ENCODE measurements at places on chromosomes 2 and 18.

DNA sequence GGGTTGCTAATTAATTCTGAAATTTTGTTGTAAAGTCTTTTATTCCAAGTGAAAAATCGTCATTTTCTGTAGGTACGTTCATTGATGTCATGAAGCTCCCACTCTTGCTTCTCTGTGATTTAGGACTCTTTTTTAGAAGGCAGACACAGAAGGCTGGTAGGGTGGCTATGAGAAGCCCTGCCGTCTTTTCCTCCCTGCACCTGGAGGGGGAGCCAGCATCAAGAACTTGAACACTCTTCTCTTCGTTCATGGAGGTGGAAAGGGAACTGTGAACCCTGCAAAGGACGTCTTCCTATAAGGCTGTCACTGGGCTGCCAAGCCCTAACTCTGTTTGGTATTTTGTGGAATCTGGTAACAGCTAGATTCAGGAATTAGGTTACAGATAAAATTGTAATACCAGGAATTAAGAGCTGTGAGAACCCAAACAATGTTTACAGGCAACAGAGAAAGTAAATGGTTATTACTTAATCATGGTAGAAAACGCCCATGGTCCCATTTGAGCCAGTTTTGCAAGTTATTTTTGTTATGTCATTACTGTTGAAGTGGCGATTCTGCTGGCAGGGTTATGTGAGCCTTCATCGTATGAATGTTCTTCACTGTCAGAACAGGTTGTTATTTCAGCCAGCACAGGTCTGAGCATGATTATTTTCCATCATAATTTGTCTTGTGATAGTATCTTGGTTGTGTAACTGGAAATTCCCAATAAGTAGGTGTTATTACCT, 112.2 kb downstream of the OSBPL6 start:
- no peak for DNase-seq

- no peak for DNase-seq
Observed at GRCh38 chr18:76345901-76346300, 149.1 kb downstream of the ZNF516 start.

- no peak for DNase-seq
Observed at GRCh38 chr2:112034924-112035323, 20.1 kb upstream of the TMEM87B start.

DNA sequence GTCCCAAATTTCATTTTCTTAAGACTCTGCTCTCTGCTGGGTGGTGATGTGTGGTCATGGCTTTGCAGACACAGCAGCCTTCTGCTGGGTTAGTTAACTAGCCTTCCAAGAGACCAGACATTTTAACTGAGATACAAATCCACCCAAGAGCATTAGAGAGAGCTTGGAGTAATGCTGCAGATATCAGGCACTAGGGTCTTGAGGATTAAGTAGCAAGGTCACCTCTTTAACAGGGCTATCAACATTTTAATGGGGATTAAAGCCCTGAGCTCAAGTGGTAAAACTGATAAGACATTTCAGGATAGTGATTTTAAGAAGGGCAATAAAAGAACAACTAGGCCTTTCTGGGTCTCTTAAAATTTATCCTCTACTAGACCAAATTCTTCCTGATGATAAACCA, 461.2 kb downstream of the MEIS1 start:
- DNase-seq: no peak

GRCh38 chr18:12307701-12308385, at the start of gene TUBB6:
TSS of gene TUBB6 (plus strand) at chr18:12308241. CDS start at chr18:12308293, 52 bp downstream.
- DNase-seq: no peak

- DNase-seq: no peak
Observed at GRCh38 chr18:42074704-42075103, 119.7 kb downstream of the PIK3C3 start.

- no peak for DNase-seq
Observed at GRCh38 chr2:105309147-105309545, 20.4 kb downstream of the TGFBRAP1 start.

DNA sequence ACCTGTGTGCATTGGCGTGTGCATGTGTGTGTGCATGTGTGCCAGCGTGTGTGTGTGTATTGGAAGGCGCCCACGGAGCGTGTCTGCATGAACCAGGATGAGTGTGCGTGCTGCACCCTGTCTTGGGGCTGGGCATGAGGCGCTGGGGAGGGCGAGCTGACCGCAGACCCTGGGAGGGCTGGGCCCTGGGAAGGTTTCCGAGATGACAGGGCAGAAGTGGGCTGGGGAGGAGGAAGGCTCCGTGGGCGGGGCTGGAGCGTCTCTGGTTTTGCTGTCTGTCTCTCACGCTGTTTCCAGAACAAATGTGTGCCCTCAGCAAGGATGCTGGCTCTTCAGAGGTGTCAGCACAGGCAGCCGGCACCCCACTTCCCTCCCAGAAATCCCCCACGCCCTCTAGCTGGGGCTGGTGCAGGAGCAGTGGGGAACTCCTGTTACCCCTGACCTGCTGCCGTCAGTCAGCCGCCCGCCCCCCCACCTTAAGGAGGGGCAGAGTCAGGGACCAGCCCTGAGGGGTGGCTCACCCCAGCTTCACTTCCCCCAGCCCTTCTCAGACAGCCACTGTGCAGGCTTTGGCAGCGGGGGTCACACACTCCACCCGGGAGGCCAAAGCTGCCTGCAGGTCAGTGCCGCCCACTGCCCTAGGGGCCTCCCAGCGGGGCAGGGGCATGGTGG, at the start of gene GPR35:
GPR35 (plus strand) TSS at position 531 of the 672 bp plus-strand sequence. CDS start 4,473 bp downstream, outside the sequence.
- peak; percentile 77 for DNase-seq

DNA sequence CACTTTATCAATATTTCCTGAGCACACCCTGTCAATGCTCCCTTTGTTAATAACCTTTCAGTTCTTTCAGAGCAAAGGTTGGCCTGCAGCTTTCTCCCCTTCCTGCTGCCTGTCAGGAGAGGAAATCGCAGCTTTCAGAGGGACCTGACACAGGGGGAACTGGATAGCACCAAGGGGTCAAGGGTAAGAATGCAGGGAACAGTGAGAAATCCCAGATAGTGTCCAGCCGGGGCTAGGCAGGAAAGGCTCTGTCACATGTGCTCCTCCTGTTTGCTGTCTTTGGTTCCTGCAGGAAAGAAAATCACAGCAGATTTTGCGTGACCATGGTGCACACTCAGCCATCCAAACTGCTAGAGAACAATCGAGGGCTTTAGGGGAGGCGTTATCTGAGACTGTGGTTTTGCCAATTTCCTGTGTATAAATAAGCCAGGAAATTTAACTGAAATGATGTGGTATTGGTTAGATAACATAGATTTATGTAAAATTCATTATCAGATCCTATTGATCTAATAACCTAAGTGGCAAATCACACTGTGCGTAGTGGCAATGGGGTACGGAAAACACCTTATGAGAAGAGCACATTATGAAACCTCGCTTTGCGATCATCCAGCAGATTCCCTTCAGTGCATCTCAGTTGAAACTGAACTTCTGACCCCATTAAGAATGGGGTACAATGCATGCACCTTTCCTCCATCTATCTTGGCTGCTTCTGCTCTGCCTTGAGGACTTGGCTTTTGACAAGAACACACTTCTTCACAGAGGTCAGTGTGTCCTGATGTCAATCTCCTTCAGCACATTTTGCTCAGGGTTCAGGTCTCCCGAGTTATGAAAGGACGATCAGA, 178.0 kb downstream of the ICOS start:
- no peak for DNase-seq

- no peak for DNase-seq
Observed at GRCh38 chr18:55336438-55337100, 251.4 kb downstream of the TCF4 start.

GRCh38 chr2:212958133-212958532, 193.3 kb downstream of the IKZF2 start:
- no peak for DNase-seq

DNA sequence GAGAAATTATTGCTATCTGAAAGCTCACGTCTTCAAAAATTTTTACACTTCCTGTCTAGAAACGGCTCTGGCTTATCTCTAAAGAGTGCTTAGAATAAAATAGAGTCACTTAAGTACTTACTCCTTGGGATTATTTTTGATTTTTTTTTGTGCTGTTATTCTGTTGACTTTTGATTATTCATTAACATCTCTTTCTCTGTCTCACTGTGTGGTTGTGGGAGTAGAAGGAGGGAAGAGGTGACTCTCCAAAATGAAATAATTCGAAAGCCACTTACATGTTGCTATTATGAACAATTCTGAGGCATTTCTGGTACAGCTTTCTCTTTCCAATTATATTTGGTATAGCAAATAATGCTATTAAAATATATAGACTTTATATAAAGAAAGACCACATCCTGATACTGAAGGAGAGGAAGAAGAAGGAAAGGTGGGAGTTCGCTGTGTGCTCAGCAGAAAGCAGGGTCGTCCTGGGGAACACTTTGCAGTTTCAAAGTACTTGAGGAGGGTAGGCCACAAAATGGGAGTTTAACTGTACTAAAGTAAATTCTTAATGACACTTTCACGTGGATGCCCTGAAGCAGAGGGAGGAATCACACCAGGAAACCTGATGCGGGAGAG, 9.6 kb upstream of the MMADHC start:
- no peak for DNase-seq

DNA sequence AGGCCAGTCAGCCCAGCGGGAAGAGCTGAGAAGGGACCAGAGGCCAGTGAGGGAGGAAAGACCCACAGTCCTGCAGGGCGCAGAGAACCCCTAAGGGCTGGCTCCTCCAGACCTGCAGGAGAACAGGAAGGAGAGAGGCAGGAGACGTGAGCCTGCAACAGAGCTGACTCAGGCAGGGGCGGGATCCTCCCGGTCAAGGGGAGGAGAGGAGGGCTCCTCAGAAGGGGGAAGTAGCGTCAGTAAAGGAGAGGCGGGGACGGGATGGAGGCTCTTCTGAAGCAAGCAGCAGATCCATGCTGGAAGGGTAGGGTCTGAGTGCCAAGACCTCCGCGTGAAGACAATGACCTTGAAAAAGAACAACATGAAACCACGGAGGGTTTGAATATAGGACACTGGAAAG, 50.8 kb downstream of the TRABD2A start:
- no peak for DNase-seq

DNA sequence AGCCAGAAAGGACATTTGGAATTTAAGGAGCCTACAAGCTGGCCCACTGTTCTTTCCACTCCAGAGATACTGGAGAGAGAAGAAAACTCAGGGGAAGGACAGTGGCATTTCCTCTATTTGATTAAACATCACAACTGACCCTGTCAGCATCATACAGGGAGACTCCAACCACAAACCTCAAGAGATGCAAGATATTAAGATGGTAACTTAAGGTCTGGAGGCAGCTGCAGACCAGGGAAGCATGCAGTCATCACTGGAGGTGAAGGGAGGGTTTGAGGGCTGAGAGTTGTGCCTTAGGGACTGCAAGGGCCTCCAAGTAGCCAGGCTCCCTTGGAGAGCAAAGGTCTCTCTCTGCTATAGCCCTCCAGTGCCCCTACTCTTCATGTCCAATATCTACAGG, 67.4 kb downstream of the RNF152 start:
- DNase-seq: no peak

- DNase-seq: no peak
Observed at GRCh38 chr2:70627211-70627898, 73.7 kb upstream of the TGFA start.

- DNase-seq: no peak
Observed at GRCh38 chr18:57107140-57107832, 39.6 kb upstream of the BOD1L2 start.

GRCh38 chr18:3246635-3247239, 864 bp upstream of the MYL12A start:
- no peak for DNase-seq

GRCh38 chr18:79496978-79497637, 101.4 kb downstream of the NFATC1 start:
- DNase-seq: no peak

DNA sequence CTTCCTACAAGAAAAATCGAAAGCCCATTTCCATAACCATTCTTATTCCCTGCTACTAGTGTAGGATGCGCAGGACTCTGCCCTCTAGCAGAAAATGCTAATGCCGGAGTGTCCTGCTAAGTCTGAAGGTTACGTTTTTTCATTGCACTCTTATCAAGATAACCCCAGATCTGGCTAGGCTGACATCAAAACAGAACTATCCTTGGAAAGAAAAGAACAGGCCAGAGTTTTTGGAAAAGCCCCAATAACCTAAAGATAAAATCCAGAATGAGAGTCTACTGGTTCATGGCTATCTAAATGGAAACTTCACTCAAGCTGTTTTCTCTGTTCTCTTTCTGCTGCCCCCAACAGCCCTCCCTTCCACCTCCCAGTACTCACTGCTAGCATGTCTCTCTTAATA, 913 bp downstream of the RNF152 start:
- DNase-seq: no peak

DNA sequence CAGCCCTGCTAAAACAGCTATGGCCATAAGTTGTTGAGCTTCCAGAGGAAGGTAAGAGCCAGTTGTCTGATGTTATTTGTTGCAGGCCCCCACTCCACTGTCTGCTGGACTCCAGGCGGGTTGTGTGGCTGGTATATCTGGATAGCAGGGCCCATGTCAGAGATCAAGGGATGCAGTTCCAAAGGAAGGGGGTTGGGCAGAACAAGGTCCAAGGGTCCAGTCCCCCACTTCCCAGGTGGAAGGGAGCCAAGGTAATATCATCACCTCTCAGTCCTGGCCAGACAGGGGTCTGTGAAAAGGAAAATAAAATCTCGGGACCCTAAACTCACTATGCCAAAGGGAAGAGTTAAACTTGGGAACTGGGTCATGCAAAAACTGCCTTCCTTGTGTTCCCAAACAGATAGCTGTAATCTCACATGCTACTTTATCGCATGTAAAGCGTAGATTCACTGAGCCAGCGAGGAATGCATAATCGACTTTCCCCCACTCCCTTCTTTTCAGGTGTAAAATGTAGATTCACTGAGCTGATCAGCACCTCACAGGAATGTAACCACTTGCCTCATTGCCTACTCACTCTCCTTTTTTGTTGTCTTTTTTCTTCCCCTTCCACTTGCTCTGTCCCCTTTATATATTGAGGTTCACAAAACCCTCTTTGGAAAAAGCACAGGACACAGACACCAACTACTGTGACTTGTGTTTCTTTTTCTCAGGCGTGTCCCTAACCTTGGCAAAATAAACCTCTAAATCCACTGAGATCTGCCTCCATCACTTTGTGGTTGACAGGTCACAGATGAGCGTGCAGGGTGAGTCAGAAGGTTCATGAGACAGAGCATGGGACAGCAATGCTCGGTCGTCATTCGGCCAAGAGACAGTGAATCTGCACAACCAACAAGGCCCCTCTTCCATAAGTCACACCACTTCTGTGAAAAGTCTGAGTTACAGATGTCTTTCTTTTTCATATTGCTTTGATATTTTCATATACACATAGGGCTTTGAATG, 255.3 kb upstream of the SIX2 start:
- DNase-seq: no peak

DNA sequence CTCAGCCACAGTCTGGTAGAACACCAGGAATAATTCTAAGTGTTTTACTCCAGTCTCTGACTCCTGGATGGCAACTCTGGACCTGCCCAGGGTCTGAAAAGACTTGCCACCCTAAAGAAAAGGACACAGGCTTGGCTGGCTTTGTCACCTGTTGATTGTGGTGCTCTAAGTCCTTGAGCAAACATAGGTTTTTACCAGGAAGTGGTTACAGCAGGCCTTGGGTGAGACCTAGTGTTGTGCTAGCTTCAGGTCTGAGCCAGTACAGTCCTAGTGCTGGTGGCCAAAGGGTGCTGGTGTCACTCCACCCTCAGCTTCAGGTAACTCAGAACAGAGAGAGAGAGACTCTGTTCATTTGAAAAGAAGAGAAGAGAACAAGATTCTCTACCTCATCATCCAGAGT, 1239.4 kb upstream of the CRIM1 start:
- no peak for DNase-seq
